ENCODE measurements at places on chromosomes 2 and 18. TPM values are rescaled to one million over a fixed set of nuclear protein-coding genes. Genes with fewer than 3 reads are reported as not detected.

DNA sequence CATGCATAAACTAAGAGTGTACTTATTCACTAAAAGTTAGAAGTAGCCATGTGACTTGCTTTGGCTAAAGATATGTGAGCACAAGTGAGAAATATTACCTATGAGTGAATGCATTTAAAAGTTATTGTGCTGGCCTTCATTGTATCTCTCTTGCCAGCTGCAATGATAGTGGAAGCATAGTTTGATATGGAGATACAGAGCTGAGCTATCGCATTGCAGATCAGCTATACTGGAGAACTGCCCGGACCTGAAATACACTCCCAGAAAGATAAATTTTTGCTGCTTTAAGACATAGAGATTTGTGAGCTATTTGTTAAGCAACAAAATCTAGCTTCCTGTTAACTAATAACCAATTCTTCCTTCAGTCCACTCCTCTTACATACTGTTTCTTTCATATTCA is 571.1 kb downstream of the CPS1 start:
- DNase-seq = peak; percentile 8

- DNase-seq = no peak
These were observed 73.2 kb upstream of the GALNT5 start for GRCh38 chr2:157184161-157184895.

DNA sequence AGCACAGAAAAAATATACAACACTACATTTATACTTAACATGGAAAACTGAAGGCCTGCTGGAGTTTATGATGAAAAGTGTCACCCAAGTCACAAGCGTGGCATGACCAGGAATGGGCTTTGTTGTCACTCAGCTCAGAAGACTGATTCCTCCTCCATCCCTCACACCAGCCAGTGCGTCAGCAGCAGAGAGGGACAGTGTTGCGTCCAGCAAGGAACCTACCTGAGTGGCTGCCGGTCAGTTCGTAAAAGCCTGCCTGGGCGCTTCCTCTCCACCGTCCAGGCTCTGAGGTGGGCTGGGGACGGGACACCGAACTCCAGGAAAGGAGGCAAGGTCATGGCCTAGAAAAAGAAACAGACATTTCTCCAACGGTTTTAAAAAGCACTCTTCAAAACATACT is 77.4 kb downstream of the USP40 start:
- DNase-seq = no peak

DNA sequence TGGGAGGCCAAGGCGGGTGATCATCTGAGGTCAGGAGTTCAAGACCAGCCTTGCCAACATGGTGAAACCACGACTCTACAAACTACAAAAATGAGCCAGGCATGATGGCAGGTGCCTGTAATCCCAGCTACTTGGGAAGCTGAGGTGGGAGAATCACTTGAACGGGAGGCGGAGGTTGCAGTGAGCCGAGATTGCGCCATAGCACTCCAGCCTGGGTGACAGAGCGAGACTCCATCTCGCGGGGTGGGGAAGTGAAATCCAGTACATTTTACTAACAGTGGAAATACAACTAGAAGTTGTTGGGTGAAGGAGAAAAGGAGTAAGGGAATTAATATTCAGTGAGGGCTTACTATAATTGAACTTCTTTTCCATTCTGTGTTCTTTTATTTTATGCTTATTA is 13.2 kb upstream of the ENOSF1 start:
- DNase-seq = no peak

DNA sequence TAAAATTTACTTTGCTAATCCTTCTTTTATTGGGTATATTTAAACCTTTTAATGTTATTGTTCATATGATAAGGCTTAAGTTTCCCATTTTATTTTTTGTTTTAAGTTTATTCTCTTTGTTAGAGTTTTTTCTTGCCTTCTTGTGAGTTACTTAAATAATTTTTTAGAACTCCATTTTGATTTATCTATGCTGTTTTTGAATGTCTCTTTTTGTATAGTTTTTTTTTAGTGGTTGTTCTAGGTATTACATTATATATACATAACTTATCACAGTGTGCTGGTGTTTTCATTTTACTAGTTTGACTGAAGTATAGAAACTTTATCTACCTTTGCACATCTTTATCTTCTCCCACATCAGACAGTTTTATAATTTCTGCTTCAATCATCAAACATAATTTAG is 49.4 kb upstream of the TGFA start:
- DNase-seq = no peak

DNA sequence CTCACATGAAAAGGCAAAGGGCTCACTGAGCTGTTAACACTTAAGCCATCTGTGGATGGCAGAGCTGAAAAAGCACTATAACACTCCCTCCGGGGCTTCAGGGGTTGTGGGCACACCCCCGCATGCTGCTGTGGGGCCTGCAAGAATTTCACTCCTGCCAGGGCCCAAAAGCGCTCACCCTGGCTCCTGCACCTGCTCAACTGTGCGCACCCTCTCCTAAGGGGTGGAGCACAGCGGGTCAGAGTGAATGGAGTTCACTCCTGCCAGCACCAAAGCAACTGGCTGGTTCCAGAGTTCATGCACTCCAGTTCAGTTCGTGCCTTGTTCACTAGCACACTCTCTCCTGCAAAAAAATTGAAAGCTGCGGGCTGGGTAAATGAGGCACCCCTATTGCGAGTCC is 814.2 kb upstream of the SLC39A10 start:
- DNase-seq = no peak

GRCh38 chr2:150462770-150463169 is 24.7 kb downstream of the RND3 start:
- DNase-seq = no peak

- DNase-seq = no peak
These were observed 140.0 kb downstream of the SEPTIN10 start for GRCh38 chr2:109473616-109474318.

- no peak for DNase-seq
These were observed 140.4 kb upstream of the ALPP start for GRCh38 chr2:232238108-232238507.

DNA sequence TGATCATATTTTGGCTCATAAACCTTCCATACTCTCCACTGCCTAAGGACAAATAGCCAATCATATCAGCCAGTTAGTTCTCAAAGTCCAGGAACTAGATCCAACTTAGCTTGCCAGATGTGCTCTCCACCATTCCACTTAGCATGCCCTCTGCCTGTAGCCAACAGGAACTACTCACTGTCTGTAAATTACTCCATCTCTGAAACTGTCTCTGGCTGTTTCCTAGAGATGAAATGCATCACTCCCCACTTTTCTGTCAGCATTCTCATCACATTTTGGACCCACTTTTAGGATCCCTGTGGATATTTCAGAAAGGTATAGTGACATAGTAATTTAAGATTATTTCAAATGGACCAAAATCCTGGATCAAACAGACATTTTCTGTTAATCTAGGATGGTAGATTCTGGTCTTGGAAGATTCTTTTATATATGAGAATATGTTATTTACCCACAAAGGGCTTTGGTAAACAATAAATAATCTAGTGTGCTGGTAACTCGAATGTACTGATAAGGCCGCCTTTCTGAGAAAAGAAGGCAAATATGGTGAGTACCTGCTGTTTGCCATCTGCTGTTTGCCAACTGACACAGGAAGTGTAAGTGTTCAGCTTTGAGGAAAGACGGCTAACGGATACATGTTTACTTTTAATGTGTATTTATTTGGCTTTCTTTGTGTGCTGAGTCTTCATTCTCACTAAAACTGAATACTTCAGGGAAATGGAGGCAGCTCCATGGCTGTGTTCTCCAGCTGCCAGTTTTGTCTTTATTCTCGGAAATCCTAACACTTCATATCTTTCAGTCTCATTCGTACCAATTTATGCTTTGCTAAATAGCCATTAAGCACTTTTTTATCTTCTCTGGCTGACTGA is 79.5 kb downstream of the EVA1A start:
- no peak for DNase-seq

GRCh38 chr2:70954886-70955285 is 19.2 kb downstream of the ATP6V1B1 start:
- DNase-seq = no peak

DNA sequence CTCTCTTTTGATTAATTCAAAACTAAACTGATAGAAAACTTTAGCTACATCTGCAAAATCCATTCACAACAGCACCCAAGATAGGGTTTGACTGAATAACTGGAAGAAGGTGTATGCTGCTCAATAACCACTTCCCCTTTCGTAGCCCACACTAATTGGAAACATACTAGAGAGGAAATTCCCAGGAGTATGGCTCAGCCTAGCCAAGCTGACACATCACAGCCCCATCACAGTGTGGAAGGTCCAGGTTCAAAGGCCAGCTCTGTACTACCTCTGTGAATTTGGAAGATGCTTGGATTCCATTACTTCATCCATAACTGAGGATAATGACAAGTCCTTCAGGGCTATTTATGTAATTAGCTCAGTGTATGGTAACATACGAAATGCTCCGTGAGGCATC is 185.4 kb downstream of the FBXO15 start:
- no peak for DNase-seq

DSC2 gene
- total RNA-seq = 25.7 TPM
